ENCODE measurements at places on chromosomes 4 and X. TPM values are rescaled to one million over a fixed set of nuclear protein-coding genes. Genes with fewer than 3 reads are reported as not detected.
A peak's percentile ranks its signal among the peaks of the same experiment; 100 is the strongest.

HTN3 gene
- not detected for total RNA-seq

BEX5 gene
- 7.8 TPM for total RNA-seq

NSG1 gene
- total RNA-seq, result 0.57 TPM

TBX22 gene
- not detected for total RNA-seq

FMR1NB gene
- not detected for total RNA-seq

PABPC1L2B gene
- total RNA-seq, result not detected

VEGFD gene
- total RNA-seq, result 0.58 TPM

BST1 gene
- 0.24 TPM for total RNA-seq

SLC10A6 gene
- total RNA-seq, result 0.16 TPM

DNA sequence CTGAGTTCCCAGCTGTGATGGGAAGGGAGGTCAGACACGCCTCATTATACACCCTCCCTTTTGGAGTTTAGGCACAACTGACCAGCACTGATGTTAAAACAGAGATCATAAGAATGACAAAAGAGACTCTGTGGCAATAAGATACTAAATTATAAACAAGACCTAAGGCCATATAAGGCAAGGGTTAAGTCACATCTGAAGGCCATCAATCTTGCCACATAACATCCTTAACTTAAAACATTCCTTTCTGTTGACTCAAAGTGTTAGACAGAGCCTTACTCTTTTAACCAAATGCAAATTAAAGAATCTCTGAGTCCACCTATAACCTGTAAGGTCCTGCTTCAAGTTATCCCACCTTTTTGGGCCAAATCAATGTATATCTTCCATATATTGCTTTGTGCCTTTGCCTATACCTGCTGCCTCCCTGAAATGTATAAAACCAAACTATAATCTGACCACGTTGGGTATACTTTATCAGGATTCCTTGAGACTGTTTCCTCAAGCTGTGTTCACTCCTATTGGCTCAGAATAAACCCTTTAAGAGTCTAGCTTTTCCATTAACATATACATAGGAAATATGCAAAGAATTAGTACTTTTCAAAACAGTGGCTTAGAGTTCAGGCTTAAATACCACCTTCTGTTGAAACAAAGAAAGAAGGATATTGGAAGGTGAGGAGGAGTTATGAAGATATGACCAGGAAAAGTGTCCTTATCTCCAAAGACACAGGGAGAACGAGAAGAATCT is 214.4 kb upstream of the PPP1R2C start:
- DNase-seq, result no peak

GRCh38 chr4:42482516-42483327 is 85.4 kb downstream of the SHISA3 start:
- DNase-seq, result no peak

GRCh38 chrX:3351276-3351675 is 4.8 kb upstream of the MXRA5 start:
- no peak for DNase-seq

- DNase-seq, result peak; percentile 20
Observed at GRCh38 chrX:150897421-150898320, 797 bp downstream of the CD99L2 start.

DNA sequence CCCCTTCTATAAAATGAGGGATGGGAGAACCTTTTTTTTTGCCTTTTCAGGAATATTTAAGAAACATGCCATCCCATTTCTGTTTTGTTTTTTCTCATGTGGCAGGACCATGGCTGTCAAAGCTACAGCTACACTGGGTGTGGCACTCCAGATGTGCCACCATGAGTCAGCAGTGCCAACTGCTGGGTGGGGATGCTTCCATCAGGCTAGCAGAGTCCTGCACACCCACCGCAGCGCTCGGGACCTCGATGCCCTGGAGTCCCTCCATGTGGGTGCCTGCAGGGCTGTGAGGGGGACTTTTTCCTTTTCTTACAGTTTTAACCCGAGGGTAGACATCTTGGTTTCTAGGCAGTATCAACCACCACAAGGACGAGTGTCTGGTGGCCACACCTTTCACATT is 352.6 kb downstream of the NR3C2 start:
- no peak for DNase-seq

DNA sequence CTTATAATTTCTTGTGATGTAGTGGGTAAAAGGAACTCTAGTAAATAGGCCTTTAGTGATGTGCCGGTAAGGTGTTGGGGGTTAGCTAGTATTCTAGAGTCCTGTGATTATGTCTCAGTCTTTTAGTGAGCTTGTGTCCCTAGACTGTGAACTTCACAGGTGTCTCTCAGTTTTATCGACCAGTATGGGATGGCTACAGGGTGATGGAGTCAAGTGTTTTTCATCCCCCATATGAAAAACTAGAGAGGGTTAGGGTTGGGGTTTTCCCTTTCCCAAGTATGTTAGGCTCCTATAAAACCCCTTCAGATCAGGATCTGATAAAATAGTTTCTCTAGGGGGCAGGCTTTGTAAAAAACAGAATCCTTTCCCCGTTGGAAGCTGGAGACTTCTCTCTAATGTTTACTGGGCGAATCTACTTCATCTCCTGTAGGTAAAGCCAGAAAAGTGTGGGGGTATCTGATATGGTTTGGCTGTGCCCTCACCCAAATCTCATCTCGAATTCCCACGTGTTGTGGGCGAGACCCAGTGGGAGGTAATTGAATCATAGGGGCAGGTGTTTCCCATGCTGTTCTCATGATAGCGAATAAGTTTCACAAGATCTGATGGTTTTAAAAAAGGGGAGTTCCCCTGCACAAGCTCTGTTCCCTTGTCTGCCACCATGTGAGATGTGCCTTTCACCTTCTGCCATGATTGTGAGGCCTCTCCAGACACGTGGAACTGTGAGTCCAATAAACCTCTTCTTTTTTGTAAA is 120.8 kb downstream of the DTHD1 start:
- no peak for DNase-seq

GRCh38 chr4:144646523-144647094 is 653 bp downstream of the HHIP start:
- DNase-seq, result peak; percentile 59

DNA sequence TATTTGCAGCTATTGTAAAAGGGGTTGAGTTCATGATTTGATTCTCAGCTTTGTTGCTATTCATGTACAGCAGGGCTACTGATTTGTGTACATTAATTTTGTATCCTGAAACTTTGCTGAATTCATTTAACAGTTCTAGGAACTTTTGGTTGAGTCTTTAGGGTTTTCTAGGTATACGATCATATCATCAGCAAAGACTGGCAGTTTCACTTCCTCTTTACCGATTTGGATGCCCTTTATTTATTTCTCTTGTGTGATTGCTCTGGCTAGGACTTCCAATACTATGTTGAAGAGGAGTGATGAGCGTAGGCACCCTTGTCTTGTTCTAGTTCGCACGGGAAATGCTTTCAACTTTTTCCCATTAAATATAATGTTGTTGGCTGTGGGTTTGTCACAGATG is 48.1 kb downstream of the NPY1R start:
- no peak for DNase-seq

- no peak for DNase-seq
Observed at GRCh38 chrX:40773809-40774208, 38.5 kb upstream of the MED14 start.

GRCh38 chrX:134745636-134746409 is 87.6 kb upstream of the PLAC1 start:
- no peak for DNase-seq

GRCh38 chr4:164343472-164343976 is 410.4 kb upstream of the SMIM31 start:
- DNase-seq, result no peak

- DNase-seq, result no peak
Observed at GRCh38 chrX:68821616-68822015, 7.2 kb upstream of the EFNB1 start.

GRCh38 chr4:22900876-22901275 is 208.1 kb downstream of the GBA3 start:
- no peak for DNase-seq

DNA sequence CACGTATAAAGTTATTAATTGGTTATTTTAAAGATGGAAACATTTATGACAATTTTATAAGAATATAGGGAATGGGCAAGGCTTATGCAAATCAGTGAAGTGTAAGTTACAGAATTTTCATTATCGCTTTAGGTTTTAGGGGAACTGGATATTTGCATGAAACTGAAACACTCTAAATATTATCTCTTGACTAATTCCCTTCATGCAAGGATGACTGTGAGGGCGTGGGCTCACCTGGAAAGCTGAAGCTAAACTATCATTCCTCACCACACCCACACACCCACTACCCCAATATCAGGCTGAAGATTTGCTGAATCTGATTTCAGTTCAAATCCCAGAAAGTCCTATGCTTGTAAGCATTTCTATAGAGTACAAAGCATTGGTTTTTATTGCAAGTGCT is 81.7 kb upstream of the ARHGAP24 start:
- DNase-seq, result no peak

DNA sequence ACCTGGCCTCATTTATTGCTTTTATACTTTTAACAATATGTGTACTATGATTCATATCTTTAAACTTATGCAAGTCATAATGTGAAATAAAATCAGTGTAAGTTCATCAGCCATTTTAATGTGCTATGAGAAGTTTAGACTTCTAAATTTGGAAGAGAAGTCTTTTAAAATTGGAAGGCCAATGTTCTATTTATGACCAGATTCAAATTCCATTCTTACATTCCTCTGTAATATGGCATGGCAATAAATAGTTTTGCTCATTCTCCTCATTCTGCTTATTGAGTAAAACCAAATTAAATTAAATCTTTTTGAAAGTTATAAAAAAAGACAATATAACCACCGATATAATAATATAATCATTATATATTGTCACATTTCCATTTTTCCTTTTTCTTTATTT is 126.2 kb downstream of the SORBS2 start:
- no peak for DNase-seq

- DNase-seq, result no peak
Observed at GRCh38 chr4:165060938-165061337, 7.3 kb downstream of the TRIM75 start.

DNA sequence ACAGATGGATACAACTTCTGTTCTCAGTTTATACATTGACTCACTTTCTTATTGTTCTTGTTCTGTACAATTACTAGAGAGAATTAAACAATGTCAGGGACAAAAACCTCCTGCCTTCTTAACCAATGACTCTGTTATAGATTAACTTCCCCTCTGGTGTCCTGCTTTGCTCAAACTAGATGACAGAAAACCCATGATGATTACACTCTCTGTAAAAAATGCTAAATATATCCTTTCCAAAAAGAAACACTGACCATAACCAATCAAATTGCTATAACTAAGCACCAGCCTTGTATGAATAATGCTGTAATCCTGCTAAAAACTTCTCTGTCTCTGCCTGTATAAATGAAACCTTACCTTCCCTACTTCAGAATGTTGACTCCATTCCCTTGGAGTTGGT is 29.8 kb upstream of the IL13RA2 start:
- DNase-seq, result no peak

DNA sequence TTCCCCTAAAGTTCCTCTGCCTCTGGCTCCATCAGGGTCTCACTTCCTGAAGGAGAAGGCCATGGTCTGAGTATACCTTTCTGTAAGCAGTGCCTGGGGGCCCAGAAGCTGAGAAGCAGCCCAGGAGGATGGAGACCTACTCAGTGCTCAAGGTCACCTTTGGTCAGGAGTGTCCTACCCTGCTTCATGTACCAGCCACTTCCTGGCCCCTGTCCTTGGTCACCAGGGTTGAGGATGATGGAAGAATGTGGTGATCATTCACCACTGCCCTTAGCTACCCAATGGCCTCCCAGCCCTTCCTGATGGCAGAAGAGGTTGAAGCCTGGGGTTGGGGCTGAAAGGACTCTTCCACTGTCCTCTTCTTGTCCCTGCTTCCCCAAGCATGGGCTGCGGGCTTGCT is 9.0 kb upstream of the MFAP3L start:
- DNase-seq, result no peak

DNA sequence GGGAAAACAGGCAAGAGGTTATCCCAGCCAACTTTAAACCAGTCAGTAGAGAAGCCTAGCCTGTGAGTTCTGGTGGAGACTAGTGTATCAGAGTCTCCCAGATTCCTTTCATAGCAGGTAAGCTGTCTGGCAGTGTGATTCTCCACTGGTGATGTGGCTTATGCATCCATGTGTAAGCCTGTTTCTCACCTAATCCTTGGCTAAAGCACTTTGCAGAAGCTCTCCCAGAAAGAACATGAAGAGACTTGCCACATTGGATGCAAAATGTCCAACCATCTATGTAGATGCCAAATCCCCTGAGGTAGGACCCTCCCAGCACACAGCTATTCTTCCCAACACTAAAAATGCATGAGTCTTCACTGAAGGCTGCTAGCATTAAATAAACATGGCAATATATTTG is 111.7 kb downstream of the CHRNA9 start:
- DNase-seq, result no peak

DNA sequence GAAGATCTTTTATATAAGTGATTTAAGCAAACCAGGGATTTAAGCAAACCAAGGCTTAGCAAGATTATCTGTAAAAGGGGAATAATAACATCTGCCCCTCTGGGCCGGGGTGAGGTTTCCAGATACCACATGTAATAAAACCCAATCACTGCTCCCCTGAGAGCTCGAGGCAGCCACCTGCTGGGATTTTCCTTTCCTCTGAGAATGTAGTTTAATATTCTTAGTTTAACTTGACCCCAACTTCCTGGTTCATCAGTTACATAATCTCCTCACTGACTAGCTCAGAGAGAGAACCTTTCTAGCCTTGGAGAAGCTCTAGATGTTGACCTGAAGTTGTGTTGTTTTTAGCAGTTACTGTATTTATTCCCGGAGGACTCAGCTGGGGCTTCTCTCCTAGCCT is 322.4 kb downstream of the ARHGAP10 start:
- DNase-seq, result no peak

- DNase-seq, result no peak
Observed at GRCh38 chrX:66882101-66882500, 243.2 kb upstream of the EDA2R start.

DNA sequence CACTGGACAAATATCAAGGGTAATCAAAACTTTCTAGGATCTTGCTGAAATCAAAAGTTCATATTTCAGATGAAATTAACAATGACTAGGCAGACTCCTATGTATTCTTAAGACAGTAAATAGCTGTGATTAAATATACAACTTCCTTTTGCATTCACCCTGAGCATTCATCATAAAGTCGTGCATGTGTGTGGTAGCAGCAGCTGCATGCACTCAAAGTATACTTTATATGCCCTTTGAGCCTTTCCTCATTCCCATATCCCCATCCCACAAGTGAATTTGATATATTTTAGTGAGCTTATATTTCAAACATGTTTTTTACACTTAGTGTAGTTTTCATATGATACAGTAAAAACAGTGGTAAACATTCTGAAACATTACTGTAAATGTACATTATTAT is 959.0 kb downstream of the C4orf33 start:
- DNase-seq, result no peak

- no peak for DNase-seq
Observed at GRCh38 chrX:118519411-118520215, 24.0 kb downstream of the DOCK11 start.

GRCh38 chr4:147539959-147540358 is 59.1 kb downstream of the EDNRA start:
- DNase-seq, result no peak

GRCh38 chr4:128527351-128527750 is 239.7 kb upstream of the PGRMC2 start:
- DNase-seq, result no peak

DNA sequence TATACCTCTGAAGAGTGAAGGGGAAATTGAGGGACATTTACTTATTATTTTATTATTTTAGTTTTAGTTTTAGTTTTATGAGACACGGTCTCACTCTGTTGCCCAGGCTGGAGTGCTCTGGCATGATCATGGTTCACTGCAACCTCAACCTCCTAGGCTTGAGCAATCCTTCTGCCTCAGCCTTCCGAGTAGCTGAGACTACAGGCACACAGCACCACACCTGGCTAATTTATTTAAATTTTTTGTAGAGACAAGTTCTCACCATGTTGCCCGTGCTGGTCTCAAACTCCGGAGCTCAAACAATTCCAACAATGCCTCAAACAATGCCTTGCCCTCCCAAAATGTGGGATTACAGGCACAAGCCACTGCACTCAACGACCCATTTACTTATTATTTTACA is 68.4 kb upstream of the BMP2K start:
- no peak for DNase-seq

All from pancreas (tissue), 10 donors.